ENCODE measurements at places on chromosomes 1 and 21.

- no peak for DNase-seq
These were observed 84.0 kb downstream of the MDM4 start for GRCh38 chr1:204600203-204600602.

- DNase-seq, result no peak
These were observed 45.8 kb upstream of the S1PR1 start for GRCh38 chr1:101191049-101191448.

DNA sequence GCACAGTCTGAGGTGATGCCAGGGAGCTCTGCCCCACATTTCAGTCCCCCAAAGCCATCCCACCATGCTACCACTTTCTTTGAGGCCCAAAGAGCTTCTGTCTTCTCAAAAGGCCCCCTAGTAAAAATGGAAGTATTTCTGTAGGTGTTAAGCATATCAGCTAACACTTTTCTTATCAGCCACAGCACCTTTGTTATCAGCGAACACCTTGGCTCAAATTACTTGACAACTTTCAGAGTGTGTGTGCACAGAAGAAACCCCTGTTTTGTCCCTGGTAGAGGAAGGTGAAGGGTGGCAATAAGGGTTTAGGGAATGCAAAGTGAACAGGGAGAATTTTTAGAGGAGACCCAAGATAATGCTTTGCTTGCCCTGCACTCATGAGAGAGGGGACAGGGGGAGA lies 54.8 kb upstream of the GJA8 start:
- no peak for DNase-seq

DNA sequence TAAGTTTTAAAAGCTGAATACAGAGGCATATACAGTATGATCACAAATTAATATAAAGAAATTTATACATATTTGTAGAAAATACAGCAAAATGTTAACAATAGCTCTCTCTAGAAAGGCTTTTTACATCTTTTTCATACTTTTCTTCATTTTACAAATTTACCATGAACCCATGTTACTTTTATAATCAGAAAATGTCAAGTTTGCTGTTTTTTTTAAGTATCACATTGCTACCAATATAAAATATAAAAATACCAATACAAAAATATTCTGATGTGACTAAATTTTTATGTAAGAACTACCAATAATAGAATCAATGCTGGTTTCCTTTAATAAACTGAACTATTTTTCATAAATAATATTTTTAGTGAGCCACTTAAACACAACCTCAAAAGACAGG lies 84.4 kb upstream of the TTC39A start:
- no peak for DNase-seq

GRCh38 chr1:2258996-2259395 lies 30.9 kb downstream of the SKI start:
- no peak for DNase-seq

GRCh38 chr1:150179867-150180266 lies 30.2 kb downstream of the PLEKHO1 start:
- no peak for DNase-seq

DNA sequence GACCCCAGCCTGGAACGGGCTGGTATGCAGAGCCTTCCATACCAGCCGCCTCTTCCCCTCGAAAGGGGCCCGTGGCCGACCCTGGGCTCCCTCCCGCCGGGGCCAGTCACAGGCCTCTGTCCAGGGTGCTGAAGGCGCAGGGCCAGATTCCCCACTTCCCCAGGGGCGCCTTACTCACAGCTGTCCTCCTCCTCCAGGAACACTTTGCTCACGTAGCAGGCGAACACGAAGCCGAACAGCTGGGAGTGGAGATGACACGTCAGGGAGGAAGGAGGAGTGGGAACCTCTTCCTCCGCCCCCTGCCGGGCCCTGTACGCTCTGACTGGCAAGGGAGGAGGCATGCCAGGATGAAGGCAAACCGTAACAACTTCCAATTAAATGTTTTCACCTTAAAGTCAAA lies 57.3 kb downstream of the NKAIN1 start:
- no peak for DNase-seq

- no peak for DNase-seq
These were observed 147.3 kb downstream of the CLIC6 start for GRCh38 chr21:34815831-34816705.

DNA sequence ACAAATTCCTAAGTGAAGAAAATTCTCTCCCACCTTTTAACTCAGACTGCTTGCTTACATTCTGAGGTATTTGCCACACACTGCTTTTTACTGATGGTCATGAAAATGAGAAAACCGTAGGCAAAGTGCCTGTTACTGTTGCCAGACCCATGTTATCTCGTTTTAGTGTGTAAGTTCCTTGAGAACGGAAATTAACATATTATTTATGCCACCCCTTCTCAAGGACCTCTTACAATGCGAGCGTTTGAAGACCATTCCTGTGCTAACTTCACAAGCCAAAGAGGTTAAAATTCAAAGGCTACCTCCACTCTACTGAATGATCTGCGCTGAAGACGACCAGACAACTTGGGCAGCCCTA lies 509 bp downstream of the NVL start:
- no peak for DNase-seq

DNA sequence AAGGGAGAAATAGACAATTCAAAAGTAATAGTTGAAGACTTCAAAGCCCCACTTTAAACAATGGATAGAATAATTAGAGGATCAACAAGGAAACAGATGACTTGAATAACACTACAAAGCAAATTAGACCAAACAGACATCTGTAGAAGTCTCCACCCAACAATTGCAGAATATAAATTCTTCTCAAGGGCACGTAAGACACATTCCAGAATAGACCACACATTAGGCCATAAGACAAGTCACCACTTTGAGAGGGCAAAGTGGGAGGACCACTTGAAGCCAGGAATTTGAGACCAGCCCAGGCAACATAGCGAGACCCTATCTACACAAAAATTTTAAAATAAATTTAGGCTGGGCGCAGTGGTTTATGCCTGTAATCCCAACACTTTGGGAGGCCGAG lies 20.5 kb upstream of the RNF186 start:
- no peak for DNase-seq

GRCh38 chr1:89589515-89589914 lies 43.4 kb upstream of the LRRC8C start:
- no peak for DNase-seq

Measured in SW 1271 (cell line).